ENCODE measurements at places on chromosomes 5 and 9.

DNA sequence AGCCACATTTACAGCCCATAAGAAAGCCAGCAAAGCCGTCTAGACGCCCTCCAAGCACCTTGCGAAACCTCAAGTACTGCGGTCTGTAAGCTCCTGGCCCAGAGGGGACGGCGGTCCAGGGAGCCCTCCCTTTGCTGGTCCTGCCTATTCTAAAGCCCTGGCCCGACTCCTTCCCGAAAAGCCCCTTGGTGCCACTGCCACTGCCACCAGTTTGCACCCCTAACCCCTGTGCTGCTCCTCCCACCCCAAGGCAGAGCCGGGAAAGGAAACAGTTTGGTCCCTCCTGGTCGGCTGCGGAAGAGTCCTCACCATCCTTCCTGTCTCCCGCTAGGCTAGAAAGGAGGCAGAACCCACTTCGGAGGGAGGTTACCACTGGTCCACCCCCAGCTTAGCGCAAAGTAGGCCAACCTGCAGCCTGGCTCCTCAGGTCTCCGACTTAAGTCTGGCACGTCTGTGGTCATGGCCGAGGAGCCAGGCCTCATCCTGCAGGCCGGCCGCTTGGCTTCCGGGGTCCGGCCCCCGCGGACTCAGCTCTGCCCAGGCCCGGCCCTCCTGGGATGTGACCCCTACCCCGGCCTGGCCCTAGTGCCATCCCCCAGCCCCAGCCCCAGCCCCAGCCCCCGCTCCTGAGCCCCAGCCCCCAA lies 916 bp downstream of the TOR1A start:
- peak; percentile 42 for DNase-seq

DNA sequence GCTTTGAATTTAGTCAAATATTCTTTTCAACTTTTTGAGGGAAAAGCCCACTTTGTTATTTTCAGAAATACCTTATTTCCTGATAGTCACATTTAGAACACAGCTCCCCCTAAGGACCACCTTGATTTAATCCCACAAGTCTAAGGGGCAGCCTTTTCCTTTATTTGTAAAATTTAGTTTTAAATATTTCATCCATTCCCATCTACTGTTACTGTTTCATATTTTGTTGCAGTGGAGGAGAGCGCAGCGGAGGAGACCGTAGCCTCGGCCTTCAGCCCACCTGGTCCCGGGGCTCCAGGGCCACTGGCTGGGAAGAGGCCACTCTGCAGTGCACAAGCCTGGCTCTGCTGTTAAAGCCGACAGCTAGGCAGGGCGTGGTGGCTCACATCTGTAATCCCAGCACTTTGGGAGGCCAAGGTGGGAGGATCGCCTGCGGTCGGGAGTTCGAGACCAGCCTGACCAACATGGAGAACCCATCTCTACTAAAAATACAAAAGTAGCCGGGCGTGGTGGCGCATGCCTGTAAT lies 19.6 kb downstream of the LPCAT1 start:
- DNase-seq = no peak

- no peak for DNase-seq
Observed at GRCh38 chr9:137380606-137381005, 42.4 kb downstream of the EXD3 start.

DNA sequence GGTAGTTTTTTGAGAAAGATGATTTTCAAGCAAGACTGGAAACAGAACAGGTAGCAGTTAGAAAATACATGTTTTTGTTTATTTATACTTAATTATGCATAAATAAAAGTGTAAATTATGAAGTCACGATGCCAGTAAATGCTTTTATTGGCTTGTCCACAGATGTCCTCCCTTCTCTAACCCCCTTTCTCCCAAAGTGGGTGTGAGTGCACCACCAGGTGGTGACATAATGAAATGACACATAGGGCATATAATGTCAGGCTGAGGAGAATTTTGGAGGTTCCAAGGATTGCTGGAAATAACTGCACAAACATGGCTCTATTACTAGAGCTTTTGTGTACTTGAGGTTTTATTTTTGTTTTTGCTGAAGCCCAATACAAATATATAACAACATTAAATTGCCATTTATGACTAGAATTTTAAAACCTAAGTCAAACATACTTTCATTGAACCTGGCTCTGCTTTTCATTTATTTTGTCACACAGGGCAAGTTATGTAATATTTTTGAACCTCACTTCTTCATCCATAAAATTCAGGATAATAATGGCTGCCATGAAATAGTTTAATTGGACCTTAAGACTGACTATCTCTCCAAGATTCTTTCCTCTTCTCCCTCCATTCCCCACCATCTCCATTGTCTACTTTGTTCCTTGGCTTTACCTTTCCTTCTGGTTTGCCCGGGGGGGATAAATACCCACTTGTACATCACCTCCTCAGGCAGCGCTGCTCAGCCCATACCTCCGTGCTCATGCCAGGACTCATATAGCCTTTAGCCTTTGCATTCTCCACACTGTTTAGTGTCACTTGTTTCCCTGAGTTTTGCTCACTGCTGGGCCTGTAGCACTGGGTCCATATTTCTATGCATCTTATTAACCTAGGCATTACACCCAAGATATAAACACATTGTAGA lies 168.8 kb downstream of the PDE4D start:
- no peak for DNase-seq

- no peak for DNase-seq
Observed at GRCh38 chr5:84436866-84437265, 52.2 kb upstream of the EDIL3 start.

DNA sequence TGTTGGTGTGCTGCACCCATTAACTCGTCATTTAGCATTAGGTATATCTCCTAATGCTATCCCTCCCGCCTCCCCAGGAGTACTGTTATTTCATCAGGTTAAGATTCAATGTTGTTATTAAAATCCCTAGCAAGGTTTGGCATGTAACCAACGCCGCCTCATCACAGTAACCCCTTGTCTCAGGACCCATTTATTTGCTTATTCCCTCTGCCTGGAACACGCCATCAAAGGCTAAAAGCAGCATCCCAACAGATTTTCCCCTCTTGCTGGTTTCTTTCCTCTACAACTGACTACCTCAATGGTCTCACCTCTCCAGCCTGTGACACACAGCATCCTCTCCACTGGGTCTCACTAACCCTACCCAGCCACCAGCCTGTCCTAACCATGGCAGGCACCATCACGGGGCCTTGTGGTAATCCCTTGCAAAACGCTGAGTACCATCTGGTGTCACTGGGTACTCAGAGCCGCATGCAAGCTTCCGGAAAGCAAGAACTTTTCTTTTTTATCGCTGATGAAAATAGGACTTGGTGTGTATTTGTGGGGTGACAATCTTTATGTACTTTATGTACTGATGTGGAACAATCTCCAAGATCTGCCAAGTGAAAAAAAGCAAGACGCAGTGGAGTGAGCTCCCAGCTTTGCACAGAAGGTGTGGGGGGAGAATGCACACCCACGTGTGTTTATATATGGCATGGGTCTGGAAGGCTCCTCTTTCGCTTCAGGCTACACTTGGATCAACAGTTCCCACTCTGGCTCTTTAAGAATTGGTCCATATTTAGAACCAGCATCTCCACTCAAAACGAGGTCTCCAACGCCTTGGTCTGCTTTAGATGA lies 6.1 kb downstream of the RPS14 start:
- DNase-seq = no peak

DNA sequence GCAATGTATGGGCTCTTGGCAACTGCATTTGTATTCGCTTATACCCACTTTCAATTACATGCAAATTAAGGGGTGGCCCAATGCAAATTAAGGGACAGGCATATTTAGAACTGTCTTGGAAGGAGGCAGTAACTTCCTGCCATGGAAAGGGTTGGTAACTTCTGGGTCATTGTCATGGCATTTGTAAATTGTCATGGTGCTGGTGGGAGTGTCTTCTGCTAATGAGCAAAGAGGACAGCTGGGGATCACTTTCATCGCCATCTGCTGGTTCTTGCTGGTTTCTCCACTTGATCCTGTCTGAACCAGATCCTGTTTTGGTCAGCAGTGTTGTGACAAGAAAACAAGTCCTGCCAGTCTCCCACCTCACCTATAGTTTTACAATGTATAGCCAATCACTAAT lies 23.3 kb upstream of the UGT3A2 start:
- peak; percentile 7 for DNase-seq

- no peak for DNase-seq
Observed at GRCh38 chr9:70971723-70972122, 149.7 kb downstream of the TRPM3 start.

DNA sequence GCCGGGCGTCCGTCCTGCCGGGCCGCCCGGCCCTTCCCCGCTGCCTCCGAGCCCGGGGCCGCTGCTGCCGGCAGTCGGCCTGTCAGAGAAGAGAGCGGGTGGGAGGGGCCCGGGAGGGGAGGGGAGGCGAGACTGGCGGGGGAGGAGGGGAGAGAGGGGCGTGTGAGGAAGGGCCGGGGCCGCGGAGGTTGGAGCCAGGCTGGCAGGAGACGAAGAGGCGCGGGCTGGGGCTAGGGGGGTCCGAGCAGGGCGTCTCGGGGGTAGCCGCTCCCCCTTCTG lies 570 bp downstream of the CREBRF start:
- DNase-seq = no peak

DNA sequence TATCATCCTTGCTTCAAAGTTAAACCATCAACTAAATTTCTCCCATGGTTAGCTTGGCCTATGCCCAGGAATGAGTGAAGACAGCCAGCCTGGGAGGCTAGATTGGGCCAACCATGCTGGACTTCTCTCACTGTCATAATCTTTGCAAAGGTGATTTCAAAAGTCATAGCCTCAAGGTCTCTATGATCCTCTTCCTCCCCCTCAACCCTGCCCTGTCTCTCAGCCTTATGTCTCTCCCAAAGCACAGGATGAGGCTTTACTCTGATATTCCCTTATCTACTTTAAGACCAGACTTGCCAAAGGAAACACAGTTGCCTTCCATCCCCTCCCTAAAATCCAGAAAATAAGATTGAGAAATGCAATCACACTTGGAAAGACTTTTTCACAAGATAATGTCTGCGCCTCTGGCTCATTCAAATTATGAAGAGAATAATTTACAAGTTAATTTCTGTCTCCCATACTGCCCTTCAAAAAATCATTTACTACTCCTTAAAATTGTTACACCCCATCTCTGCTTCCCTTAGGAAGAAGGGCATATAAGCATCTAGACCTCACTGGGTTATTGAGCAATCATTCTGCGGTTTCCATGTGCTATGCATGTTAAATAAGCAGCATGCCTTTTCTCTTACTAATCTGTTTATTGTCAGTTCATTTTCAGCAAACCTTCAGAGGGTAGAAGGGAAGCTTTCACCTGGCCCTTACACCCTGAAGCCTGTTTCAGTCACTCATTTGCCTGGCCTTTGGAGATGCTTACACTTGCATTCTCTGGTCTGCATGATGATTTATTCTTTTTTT lies 113.8 kb upstream of the ANKRD55 start:
- DNase-seq = no peak

GRCh38 chr9:136597965-136598364 lies 52.1 kb upstream of the NOTCH1 start:
- DNase-seq = no peak

DNA sequence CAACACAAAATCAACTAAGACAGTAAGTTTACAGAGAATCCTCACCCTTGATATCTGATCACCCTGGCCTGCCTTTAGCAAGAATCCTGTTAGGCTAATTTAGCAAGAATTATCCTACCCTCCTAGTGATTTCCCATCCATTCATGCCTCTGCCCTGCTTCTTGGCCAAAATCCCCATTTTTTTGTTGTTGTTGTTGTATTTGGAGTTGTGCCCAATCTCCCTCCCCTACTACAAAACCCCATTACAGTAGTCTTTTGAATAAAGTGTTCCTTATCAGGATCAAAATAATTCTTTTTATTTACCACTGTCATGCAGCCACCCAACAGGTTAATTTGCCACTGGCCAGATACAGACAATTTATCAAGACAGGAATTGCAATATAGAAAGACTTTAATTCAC lies 58.5 kb upstream of the CLINT1 start:
- DNase-seq = no peak
